ENCODE measurements at places on chromosomes 5 and 9.
A peak's percentile ranks its signal among the peaks of the same experiment; 100 is the strongest.

DNA sequence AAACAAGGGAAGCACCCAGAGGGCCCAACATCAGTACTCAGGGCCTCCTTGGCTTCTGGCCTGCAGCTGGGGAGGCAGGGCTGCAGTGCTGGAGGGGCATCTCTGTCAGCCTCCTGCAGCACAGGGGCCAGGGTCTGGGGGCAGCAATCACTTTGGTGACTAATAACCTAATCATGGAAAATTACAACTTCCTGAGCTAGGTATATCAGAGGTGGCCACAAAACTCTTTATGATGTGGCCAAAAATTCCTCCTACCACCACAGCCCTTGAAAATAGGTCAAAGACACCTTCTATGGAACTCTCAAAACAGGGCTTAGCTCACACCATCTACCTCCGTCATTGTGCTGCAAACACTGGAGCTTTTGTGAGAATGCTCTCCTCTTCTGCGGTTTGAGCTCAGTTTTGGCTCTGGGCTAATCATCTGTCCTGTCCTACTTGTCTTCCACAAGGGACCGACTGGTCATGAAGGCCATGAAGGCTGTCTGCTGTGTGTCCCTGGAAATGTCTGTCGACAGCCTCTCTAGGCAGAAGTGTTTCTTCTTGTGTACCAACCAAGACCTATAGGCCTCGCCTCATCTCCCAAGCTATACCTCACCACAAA, 28.6 kb downstream of the CSF2 start:
- no peak for DNase-seq

- DNase-seq, result no peak
Observed at GRCh38 chr5:169746147-169746694, 109.1 kb downstream of the DOCK2 start.

DNA sequence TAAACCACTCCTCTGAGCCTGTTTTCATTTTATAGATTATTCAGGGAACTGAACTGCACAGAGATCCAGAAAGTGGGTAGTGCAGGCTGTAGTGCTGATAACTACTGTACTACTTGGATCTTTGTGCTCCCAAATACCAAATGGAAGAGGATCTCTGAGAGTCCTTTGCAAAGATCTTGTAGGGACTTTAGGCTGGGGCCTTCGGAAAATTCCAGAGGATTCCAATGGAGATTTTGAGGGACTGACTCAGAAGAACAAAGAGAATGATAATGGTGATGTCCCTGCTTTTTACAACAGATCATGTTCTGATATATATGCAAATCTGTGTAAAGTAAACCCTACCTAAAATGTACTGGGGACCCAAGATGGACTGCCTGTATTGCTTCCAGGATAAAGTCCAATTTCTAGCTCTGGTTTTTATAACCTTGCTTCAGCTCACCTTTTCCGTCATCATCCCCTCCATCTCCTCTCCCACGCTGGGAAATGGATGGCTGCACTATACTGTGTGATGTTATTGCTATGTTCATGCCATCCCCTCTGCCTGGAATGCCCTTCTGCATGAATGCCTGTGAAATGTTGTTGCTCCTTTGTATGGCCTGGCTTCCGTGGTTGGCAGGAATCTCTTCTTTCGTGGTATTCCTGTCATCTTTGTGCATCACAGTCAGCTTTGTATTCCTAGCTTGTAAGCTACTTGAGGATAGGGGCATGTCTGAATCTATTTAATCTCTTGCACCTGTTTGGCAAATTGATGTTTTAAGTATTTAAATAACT, 9.7 kb upstream of the PSMD5 start:
- peak; percentile 25 for DNase-seq

DNA sequence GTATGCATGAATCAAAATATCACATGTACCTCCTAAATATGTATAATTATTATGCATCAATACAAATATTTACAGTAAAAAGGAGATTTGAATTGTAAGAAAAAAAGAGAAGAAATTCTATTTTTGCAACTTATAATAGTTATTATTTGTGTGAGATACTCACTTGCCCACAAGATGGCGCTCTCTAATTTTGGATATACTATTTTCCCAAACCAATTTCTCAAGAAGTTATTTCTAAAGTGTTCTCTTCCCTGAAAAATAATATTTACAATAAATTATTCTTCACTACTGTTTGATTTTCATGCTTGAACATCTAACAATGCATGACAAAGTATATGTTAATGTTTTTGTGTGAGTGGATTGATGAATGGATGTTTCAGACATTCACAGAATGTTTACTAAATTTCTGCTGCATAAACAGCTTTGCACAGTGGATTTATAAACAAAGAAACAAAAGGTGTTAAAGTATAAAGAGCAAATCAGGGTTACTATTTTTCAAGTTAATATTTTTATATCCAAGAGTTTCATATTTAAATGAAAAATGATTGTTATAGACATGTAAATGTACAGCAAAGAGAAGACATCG, 503.4 kb downstream of the PDE4D start:
- no peak for DNase-seq

- no peak for DNase-seq
Observed at GRCh38 chr5:127186657-127187056, 103.9 kb upstream of the MEGF10 start.
